ENCODE measurements at places on chromosomes 1 and 21. TPM values are rescaled to one million over a fixed set of nuclear protein-coding genes. Genes with fewer than 3 reads are reported as not detected.

- no peaks in the 10 kb centered on the region for H3K4me1 ChIP-seq
- H3K36me3 ChIP-seq, result no peaks in the 10 kb centered on the region
- no peaks in the 10 kb centered on the region for H3K27me3 ChIP-seq
- H3K4me3 ChIP-seq, result no peak overlapping the region
Observed at GRCh38 chr1:168333562-168334276, 53.0 kb downstream of the TBX19 start.

DNA sequence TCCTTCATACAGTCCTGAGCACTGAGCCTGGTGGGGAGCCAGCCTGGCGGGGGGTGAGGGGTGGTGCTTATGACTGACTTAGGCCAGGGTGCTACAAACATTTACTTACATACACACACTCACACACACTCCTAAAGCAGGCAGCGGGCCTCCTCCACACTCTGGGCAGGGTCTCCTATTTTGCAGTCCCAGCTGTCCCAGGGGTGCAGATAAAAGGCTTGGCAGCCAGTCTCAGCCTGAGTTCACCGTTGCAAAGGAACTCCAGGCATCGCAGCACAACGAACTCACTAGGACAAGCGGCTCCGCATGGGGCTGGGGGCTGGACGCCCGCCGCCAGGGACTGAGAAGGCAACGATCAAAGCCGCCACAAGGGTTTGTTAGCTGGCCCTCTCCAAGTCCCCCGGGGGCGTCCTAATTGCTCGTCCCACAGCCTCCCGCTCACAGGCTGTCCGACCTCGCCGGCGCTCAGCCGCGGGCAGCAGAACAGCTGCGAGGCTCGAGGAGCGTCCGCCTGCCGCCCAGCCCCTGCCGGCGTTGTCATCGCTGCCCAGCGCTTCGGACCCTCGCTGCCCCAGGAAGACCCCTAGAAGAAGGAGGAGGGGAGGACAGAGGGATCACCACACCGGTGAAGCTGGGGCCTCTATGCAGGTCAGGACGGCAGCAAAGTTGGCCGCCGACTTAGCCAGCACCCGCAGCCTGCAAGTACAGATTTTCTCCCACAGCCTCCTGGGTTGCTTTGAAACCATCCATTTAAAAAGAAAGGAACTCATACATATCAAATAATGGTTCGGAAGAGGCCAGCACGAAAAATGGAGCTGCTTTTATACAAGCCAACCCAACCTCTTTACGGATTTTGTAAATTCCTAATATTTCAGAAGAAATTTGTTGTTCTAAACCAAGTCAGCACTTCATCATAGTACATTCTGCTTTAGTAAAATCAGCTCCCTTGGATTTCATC is 6.2 kb downstream of the BARHL2 start:
- no peak overlapping the region for H3K27ac ChIP-seq
- H3K27me3 ChIP-seq, result peaks cover 88% of the 10 kb centered on the region
- H3K36me3 ChIP-seq, result no peaks in the 10 kb centered on the region
- no peak overlapping the region for H3K4me3 ChIP-seq
- no peaks in the 10 kb centered on the region for H3K4me1 ChIP-seq

DNA sequence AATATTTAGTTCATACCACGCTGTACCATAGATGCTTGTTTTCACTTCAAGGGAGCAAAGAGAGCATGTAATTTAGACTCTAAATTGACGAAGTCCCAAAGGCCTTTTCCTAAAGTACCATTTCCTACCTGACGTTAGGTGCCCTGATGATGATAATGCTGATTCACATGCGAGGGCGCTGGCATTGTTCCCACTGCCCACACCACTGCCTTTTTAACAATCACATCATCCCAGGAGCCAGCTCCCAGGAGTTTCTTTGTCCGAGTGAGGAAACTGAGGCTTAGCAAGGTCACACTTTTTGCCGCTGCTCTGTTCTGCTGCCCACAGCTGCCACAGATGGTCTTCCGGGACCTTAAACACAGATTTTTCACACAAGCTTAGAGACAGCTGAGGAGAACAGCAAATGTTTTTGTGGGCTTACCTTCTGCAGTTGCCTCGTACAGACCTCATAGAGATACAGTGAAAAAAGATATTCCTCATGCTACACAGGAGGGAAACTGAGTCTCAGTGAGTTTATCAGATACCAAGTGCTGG is 69.4 kb downstream of the EVA1C start:
- H3K4me3 ChIP-seq, result no peak overlapping the region
- DNase-seq, result no peak
- no peak overlapping the region for H3K27ac ChIP-seq
- H3K27me3 ChIP-seq, result no peaks in the 10 kb centered on the region

DNA sequence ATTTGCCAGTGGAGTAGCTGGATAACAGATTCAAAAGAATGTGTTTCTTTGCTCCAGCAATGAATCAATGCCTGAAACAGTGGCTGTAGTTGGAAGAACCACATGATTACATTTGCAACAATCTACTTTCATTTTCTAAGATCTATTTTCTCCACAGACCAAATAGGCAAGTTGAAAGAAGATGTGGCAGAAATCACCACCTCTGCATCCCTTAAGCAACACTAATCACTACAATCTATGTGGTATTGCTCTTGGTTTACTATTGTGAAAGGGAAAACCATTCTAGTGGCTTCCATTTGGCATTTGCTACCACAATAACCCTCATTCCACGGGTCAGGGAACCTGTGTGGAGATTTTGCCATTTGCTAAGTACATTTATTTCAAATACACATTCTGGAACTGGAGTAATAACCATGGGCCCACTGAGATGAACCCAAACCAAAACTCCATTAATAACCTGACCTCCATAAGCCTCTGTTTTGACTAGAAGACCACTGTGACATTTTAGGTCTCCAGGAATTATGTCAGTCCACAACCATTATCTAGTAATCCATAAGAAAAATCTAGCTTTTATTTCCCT is 66.3 kb downstream of the C1orf185 start:
- no peak overlapping the region for H3K27ac ChIP-seq
- H3K4me3 ChIP-seq, result no peak overlapping the region
- H3K27me3 ChIP-seq, result no peaks in the 10 kb centered on the region
- no peaks in the 10 kb centered on the region for H3K4me1 ChIP-seq

- H3K36me3 ChIP-seq, result no peaks in the 10 kb centered on the region
- H3K27ac ChIP-seq, result no peak overlapping the region
- H3K4me3 ChIP-seq, result no peak overlapping the region
- H3K4me1 ChIP-seq, result no peaks in the 10 kb centered on the region
- no peak for DNase-seq
- no peaks in the 10 kb centered on the region for H3K27me3 ChIP-seq
Observed at GRCh38 chr1:41874903-41875411, 43.8 kb downstream of the HIVEP3 start.

DNA sequence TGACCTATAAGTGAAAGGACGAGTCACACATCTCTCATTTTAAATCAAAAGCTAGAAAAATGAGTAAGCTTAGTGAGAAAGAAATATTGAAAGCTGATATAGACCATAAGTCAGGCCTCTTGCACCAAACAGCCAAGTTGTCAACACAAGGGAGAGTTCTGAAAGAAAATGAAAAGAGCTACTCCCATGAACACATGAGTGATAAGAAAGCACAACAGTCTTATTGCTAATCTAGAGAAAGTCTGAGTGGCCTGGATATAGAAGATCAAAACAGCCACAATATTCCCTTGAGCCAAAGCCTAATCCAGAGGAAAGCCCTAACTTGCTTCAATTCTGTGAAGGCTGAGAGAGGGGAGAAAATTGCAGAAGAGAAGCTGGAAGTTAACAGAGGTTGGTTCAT is 175.0 kb downstream of the SMYD3 start:
- H3K27ac ChIP-seq, result no peak overlapping the region
- H3K4me3 ChIP-seq, result no peak overlapping the region
- no peaks in the 10 kb centered on the region for H3K27me3 ChIP-seq
- DNase-seq, result no peak
- H3K36me3 ChIP-seq, result no peaks in the 10 kb centered on the region
- H3K4me1 ChIP-seq, result no peaks in the 10 kb centered on the region

DNA sequence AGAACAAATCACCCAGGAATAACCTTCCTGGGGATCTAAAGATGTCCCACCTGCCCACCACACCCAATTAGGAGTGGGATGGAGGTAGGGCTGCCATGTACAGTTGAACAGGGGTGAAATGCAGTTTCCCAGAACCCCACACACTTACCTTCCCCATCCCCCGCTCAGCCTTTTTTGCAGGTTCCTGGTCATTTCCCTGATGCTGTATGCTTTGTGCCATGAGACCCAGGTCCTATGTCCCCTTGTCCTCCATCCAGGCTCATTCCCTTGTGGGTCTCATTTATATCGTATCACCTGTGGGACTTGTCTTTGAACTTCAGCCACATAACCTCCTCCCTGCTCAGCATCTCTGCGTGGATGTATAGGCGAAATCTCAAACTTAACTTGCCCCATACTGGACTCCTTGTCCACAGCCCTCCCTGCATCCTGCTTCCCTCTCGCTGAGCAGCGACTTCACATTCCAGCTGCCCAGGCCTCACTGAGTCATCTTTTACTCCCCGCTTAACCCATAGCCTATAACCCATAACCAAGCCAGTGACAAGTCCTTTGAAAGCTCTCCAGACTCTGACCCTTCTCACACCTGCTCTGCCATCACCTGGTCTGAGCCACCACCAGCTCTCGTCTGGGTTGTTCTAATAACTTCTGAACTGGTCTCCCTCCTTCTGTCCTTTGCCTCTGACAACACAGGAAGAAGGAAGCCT is 4.7 kb downstream of the LDLRAD2 start:
- no peak overlapping the region for H3K4me3 ChIP-seq
- H3K27ac ChIP-seq, result no peak overlapping the region
- H3K36me3 ChIP-seq, result no peaks in the 10 kb centered on the region
- H3K27me3 ChIP-seq, result peaks cover 3% of the 10 kb centered on the region
- no peaks in the 10 kb centered on the region for H3K4me1 ChIP-seq

DNA sequence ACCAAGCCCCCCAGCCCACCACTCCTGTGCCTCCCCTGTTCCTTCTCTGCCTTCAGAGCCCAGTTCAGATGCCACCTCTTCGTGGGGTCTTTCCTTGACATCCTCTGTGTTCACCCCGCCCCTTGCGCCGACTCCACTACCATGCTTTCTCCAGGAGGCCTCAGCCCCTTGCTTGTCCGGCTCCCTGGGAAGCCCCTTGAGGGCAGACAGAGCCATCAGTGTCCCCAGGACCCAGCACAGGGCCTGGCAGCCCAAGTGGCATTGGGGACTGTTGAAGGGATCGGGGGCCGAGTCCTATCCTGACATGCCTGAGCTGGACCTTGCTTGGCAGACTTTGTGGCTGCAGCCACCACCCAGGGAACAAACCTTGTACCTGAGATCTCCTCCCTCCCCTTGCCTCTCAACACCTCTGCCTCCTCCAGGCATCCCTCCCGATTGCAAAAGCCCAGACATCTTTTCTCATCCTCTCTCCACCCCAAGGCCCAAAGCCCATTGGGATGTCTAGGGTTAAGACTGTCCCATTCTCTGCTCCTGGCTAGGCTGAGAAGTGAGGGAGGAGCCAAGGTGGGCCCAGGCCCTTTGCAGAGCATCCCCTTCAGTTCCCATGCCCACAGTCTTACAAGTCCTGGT is 3.4 kb downstream of the CLDN19 start:
- H3K4me1 ChIP-seq, result peaks cover 3% of the 10 kb centered on the region
- H3K27me3 ChIP-seq, result no peaks in the 10 kb centered on the region
- H3K36me3 ChIP-seq, result no peaks in the 10 kb centered on the region
- H3K27ac ChIP-seq, result no peak overlapping the region
- no peak overlapping the region for H3K4me3 ChIP-seq

- H3K27me3 ChIP-seq, result no peaks in the 10 kb centered on the region
- H3K36me3 ChIP-seq, result no peaks in the 10 kb centered on the region
- DNase-seq, result no peak
- H3K4me3 ChIP-seq, result no peak overlapping the region
Observed at GRCh38 chr1:246221485-246222255, 285.4 kb downstream of the SMYD3 start.

DNA sequence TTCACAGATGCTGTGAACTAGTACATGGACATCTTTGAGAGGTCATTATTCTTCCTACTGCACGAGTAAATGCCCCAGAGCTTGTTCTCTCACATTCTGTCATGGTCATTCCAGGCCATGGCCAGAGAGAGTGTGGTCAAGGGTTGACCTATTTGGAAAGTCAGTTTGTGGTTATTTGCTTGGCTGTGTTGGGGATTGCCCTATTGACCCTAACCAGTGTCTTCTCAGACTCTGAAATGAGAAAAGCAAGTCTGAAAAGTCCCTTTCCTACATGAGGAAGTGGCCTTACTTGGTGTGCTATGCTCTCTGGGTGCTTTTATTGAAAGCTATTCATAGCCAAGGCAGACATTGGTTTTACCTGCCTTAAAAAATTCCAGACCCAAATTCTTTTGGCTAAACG is 26.6 kb downstream of the CLIC6 start:
- DNase-seq, result no peak
- no peak overlapping the region for H3K4me3 ChIP-seq
- no peak overlapping the region for H3K27ac ChIP-seq
- no peaks in the 10 kb centered on the region for H3K4me1 ChIP-seq

- peaks cover 23% of the 10 kb centered on the region for H3K4me1 ChIP-seq
- no peaks in the 10 kb centered on the region for H3K36me3 ChIP-seq
- H3K27ac ChIP-seq, result no peak overlapping the region
- no peak for DNase-seq
- H3K4me3 ChIP-seq, result no peak overlapping the region
- H3K27me3 ChIP-seq, result peaks cover 4% of the 10 kb centered on the region
Observed at GRCh38 chr1:1356166-1356795, 2.1 kb downstream of the MXRA8 start.

- no peaks in the 10 kb centered on the region for H3K27me3 ChIP-seq
- no peaks in the 10 kb centered on the region for H3K36me3 ChIP-seq
- H3K27ac ChIP-seq, result no peak overlapping the region
Observed at GRCh38 chr1:30409476-30410152, 313.8 kb downstream of the MATN1 start.

DNA sequence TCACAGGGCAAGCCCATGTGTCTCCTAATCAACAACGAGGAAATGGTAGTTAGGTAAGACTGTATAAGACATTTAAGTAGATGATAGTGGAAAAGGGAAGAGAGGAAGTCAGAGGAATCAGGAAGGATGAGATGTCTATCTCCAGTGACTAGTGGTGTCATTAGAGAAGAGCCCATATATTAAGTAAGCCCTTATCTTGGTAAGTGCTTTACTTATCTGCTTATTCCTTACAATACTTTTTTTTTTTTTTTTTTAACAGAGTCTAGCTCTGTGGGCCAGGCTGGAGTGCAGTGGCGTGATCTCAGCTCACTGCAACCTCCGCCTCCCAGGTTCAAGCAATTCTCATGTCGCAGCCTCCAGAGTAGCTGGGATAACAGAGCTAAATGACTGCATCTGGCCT is 29.5 kb downstream of the RNF11 start:
- no peak overlapping the region for H3K4me3 ChIP-seq
- peaks cover 10% of the 10 kb centered on the region for H3K4me1 ChIP-seq
- no peaks in the 10 kb centered on the region for H3K27me3 ChIP-seq

The AMY1A gene
- total RNA-seq, result not detected

The TCEA3 gene
- 1.4 TPM for total RNA-seq

The OR6N1 gene
- total RNA-seq, result not detected

The APCS gene
- total RNA-seq, result not detected

The CGN gene
- total RNA-seq, result 1.6 TPM

The CACNA1S gene
- total RNA-seq, result not detected

The KLHDC8A gene
- not detected for total RNA-seq

The RASSF5 gene
- total RNA-seq, result 165 TPM

The SLC5A3 gene
- total RNA-seq, result 23.2 TPM

The CYP4Z1 gene
- total RNA-seq, result not detected

The C8B gene
- total RNA-seq, result not detected

Data from CD8-positive, alpha-beta memory T cell (primary cell).